ENCODE measurements at places on chromosomes 7 and 10.
A peak's percentile ranks its signal among the peaks of the same experiment; 100 is the strongest.

DNA sequence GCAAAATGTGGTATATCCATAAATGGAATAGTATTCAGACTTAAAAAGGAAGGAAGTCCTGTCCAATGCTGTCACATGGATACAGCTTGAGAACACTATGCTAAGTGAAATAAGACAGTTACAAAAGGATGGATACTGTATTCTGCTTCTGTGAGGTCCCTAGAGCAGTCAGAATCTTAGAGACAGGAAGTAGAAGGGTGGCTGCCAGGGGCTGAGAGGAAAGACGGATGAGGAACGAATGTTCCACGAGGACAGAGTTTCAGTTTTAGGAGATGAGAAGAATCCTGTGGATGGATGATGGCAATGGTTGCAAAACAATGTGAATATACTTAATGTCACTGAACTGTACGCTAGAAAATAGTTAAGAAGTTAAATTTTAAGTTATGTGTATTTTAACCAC lies 3.8 kb downstream of the PRKCQ start:
- no peak for DNase-seq

- DNase-seq: peak; percentile 44
Measured at GRCh38 chr10:7417103-7417623, 6.3 kb upstream of the SFMBT2 start.

GRCh38 chr7:2512179-2512661 lies 7.4 kb upstream of the LFNG start:
- no peak for DNase-seq

DNA sequence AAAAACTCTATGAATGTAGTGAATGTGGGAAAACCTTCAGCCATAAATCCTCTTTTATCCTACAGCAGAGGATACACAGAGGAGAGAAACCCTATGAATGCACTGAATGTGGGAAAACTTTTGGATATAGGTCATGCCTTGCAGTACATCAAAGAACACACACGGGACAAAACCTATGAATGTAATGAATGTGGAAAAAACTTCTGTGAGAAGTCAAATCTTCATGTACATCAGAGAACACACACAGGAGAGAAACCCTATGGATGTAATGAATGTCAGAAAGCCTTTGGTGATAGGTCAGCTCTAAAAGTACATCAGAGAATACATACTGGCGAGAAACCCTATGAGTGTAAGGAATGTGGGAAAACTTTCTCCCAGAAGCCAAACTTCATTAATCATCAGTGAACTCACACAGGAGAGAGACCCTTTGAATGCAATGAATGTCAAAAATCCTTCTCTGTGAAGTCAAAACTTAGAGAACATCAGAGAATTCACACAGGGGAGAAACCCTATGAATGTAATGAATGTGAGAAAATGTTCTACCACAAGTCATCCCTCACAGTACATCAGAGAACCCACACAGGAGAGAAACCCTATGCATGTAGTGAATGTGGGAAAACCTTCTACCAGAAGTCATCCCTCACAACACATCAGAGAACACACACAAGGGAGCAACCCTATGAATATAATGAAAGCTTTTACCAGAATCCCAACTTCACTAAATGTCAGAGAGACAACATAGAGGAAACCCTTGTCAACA lies 45.6 kb downstream of the ZNF487 start:
- no peak for DNase-seq

DNA sequence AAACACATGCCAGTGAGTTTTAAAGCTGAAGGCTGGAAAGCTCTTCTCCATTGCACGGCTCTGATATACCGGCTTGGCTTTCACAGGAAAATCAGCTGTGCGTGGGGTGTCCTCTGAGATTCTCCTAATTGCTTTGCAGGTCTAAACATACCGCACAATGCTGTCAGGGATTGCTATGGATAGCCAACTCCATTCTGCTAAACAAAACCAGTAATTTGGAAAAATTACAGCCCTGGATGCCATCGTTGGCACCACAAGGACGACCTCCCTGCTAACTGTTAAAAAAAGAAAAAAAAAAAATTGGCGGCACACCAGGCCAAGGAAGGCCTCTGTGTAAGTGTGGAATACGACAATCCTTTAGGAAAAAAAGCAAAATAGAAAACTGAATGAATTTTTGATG lies 118.6 kb upstream of the ADARB2 start:
- no peak for DNase-seq
